Occipital lobe (tissue), 3 donors: ENCODE measurements at places on chromosomes 6 and 20. TPM values are rescaled to one million over a fixed set of nuclear protein-coding genes. Genes with fewer than 3 reads are reported as not detected.

- no peak for DNase-seq
Measured at GRCh38 chr6:33177552-33178446, 14.5 kb downstream of the COL11A2 start.

GRCh38 chr20:63778034-63778752, 38.6 kb downstream of the SLC2A4RG start:
- no peak for DNase-seq

GRCh38 chr20:54208548-54209176, 775 bp downstream of the PFDN4 start:
- no peak for DNase-seq

DNA sequence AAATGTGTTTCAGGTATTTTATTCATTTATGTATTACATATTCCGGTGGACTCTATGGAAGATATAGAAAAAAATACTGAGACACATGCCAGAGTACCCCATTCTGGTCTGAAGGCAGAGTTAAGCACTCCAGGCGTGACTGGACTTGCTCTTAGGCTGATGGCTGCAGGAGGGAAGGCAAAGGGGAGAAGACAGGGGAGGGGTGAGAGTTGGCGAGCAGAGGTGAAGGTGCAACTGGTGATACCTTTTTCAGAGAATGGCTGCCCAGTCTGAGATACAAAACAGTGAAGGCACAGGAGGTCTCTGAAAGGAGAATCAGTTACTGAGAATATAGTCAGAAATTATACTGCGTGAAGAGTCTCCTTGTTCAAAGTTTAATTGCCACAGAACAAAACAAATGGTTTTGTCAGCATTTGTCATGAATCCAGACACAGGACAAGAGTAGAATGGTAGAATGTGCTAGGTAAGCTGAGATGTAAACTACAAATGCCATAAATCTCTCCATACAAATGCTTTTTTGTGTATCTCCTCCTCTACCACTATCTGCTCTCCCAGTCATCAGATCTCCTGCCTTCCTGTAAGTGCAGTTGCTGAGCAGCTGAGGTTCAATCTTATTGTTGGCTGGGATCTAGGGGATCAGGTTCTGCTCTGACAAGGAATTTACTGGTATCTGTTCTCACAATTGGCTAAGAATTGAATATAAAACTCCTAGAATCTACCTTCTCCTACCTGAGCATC, 104.2 kb upstream of the DST start:
- no peak for DNase-seq

Gene GCM1
- total RNA-seq: not detected

- DNase-seq: no peak
Measured at GRCh38 chr6:127391094-127391953, 47.9 kb upstream of the ECHDC1 start.

DNA sequence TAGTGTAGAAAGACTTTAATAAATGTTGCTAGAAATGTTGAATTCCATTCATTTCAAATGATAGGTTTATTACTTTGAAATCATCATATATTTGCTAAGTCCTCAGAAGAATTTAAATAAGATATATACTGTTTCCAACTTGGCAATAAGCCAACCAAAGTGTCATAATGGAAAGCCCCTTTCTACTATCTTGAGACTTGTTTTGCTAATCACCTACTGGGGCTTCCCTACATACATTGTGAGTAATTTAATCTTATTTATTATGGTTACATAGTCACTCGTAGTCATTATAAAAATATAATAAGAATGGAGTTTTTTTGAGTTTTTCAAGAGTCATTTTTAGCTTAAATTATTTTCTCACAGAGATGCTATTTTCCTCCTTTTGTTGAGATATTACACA, 20.7 kb downstream of the COL19A1 start:
- no peak for DNase-seq

Gene TBC1D7
- total RNA-seq: 41.8 TPM

Gene ABHD16B
- total RNA-seq: not detected

Gene SLC24A3
- 17.8 TPM for total RNA-seq

DNA sequence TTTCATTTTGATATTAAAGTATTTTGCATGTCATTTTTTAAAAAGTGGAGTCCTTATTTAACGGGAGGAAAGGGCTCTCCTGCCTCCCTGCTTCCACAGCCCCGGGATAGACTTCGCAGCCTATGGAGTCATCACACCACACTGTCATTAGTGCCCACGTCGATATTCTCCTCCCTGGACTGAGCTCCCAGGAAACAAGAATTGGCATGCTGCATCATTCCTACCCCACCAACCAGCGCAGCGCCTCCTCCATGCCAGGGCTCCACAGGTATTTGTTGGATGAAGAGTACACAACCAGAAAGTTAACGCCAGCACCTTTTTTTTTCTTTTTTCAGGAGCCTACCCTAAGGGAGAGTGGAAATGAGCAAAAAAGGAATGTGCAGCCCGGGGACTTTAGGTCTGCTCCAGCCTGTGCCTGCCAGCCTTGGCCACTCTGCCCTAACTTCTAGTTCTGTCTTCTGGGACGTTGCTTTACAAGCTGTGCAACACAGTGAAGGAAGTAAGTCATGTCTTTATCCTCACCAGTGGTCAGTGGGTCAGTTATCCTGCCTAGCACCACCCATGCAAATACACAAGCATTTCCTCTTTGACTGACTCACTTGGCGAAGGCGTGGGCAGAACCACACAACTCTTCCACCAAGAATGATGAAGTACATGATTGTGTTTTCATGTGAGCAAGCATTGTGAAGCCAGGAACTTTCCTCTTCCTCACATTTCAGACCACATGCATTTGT, 180.7 kb upstream of the UST start:
- no peak for DNase-seq

Gene FAM83B
- total RNA-seq: 0.47 TPM

- DNase-seq: no peak
Measured at GRCh38 chr6:36039112-36039511, 11.5 kb downstream of the MAPK14 start.

Gene APCDD1L
- total RNA-seq: not detected

DNA sequence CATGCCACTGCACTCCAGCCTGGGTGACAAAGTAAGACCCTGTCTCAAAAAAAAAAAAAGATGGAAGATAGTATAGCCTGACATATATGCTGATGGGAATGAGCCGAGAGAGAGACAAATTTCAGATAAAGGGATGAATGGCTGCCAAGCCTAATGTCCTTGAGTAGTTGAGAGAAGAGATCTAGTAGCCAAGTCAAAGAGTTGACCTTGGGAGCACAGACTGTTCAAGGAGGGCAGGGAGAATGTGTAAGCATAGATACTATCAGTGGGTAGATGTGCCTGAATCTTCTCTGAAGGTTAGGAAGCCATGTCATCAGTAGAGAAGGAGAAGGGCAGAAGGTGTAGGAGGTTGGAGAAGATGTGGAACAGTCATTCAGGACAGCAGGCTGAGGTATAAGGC, 20.0 kb upstream of the ABCC10 start:
- no peak for DNase-seq

Gene PLCB1
- total RNA-seq: 72.5 TPM

GRCh38 chr6:90000864-90001731, 106.8 kb downstream of the GJA10 start:
- DNase-seq: no peak

Gene DACT2
- total RNA-seq: 0.62 TPM

Gene COL9A3
- 37.1 TPM for total RNA-seq

GRCh38 chr6:109118337-109118736, 23.0 kb downstream of the CEP57L1 start:
- no peak for DNase-seq

DNA sequence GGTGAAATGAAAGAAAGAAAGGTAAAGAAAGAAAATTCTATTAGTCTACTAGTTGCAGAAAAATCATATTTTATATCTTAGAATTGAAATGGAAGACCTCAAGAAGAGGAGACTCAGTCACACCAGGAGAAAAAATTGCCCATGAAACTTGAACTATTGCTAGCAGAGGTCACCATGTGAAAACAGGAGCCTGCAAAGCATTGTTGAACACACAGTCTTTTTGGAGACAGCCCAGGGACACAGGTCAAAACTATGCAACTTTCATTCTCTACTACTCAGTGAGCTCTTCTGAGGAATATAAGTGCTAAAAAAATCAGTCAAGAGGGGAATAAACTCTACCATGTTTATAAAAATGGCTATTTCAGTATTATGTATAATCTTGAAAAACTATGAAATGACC, 89.8 kb upstream of the TENT5A start:
- DNase-seq: no peak

Gene PKIB
- 1.7 TPM for total RNA-seq

Gene HLA-DQB1
- total RNA-seq: 0.16 TPM

Gene LPA
- total RNA-seq: 1.4 TPM

- no peak for DNase-seq
Measured at GRCh38 chr20:40691566-40692239, 2.7 kb upstream of the MAFB start.

GRCh38 chr20:45944151-45944964, 9.9 kb downstream of the PCIF1 start:
- no peak for DNase-seq

- no peak for DNase-seq
Measured at GRCh38 chr6:20128018-20128417, 84.3 kb downstream of the MBOAT1 start.

Gene REM1
- not detected for total RNA-seq

DNA sequence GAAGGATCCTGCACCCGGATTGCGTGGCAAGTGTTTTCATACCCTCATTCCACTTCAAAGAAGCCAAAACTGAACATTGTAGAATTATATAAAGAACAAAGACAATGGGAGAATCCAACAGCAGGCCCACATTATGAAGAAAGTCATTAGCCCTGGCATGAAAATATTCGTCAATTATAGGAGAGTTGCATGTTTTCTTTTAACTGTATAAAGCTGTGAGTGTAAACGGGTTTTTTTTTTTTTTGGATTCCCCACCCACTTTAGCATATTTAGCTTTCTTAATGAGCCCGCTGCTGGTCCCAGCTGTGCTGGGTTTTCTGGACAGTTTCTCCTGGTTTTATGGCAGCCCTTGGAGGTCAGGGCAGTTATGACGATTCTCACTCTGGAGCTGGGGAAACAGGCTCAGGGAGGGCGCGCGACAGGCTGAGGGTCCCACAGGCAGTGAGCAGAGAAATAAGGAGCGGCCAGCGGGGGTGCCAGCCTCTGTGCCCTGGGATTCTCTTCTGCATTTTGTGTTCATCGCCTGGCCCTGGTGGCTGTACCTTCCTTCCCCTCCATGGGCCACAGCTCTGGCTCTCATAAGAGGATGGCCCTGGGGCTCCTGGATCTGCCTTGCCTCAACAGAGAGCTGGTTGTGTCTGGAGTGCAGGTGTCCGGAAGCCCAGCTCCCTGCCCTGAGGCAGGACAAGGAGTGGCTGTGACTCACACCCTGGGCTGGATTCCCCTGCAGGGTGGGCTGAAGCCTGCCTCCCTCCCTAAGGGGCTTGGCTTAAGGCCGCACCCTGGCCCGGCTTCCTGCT, 24.1 kb upstream of the SULF2 start:
- DNase-seq: no peak
